Globus pallidus (tissue), 1 donor: ENCODE measurements at places on chromosomes 12 and 14.

DNA sequence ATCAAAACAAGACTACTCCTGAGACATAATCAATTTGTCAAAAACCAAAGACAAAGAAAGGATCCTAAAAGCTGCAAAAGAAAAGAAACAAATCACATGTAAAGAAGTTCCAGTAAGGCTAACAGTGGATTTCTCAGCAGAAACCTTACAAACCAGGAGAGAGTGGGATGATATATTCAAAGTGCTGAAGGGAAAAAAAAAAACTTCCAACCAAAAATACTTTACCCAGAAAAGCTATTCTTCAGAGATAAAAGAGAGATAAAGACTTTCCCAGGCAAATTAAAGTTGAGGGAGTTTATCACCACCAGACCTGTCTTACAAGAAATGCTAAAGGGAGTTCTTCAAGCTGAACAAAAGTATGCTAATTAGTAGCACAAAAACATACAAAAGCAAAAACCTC is 91.9 kb upstream of the PPP2R5C start:
- DNase-seq: no peak

DNA sequence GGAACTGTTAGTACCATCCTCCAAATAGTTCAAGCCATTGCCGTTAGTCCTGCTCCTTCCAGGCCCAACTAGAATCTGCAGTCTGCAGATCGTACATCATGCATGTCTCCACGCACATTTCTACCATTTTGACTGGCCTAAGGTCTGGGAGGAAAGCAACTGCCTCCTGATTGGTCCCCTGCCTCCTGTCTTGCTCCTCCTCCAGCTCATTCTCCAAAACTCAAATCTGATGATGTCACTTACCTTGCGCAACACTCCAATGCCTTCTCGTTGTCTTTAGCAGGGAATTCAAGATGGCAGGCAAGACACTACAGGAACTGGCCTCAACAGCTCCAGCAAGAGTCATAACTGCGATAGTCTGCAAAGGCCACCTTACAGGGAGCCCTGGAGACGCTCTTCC is 9.7 kb upstream of the HCAR1 start:
- no peak for DNase-seq

- no peak for DNase-seq
Measured at GRCh38 chr12:132277374-132277941, 51.9 kb downstream of the GALNT9 start.

GRCh38 chr12:74449872-74450271 is 87.8 kb upstream of the ATXN7L3B start:
- no peak for DNase-seq

GRCh38 chr12:46237371-46238045 is 31.3 kb downstream of the SLC38A1 start:
- DNase-seq: no peak

DNA sequence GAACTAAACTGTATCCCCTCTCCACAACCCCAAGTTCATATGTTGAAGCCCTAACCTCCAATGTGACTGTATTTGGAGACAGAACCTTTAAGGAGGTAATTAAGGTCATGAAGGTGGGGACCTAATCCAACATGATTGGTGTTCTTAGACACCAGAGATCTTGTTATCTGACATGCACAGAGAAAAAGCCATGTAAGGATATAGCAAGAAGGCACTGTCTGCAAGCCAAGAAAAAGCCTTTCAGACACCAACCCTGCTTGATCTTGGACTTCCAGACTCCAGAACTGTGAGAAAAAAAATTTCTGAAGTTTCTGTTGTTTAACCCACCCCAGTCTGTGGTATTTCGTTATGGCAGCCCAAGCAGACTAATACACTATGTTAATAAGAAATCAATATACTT is 62.2 kb upstream of the CFL2 start:
- DNase-seq: no peak

DNA sequence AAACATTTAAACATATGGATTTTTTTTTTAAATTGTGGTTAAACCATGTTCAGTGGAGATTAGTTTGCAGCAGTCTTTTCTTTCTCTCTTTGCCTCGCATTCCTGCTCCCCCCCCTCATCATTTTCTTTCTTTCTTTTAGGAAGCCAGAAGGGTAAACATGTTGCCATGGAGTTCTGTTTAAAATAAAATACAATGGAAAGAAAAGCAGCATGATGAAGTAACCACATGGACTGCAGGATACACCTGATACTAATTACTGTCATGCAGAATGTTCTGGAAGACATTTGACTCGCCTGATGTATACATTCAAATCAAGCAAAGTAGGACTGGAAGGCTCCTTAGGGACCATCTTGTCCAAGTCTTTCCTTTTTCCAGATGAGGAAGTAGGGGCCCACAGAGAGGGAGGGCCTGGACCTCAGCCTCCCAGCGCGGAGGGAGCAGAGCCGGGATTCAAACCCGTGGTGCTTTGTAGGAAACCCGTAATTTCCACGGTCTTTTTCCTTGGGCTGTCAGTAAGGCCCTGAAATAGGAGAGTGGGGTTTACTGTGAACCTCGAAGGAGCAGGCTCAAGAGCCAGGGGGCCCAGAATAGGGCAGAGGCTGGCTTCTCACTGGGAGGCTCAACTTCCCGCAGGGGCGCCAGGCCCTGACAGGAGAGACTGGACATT is 2.4 kb upstream of the MEG3 start:
- DNase-seq: no peak

DNA sequence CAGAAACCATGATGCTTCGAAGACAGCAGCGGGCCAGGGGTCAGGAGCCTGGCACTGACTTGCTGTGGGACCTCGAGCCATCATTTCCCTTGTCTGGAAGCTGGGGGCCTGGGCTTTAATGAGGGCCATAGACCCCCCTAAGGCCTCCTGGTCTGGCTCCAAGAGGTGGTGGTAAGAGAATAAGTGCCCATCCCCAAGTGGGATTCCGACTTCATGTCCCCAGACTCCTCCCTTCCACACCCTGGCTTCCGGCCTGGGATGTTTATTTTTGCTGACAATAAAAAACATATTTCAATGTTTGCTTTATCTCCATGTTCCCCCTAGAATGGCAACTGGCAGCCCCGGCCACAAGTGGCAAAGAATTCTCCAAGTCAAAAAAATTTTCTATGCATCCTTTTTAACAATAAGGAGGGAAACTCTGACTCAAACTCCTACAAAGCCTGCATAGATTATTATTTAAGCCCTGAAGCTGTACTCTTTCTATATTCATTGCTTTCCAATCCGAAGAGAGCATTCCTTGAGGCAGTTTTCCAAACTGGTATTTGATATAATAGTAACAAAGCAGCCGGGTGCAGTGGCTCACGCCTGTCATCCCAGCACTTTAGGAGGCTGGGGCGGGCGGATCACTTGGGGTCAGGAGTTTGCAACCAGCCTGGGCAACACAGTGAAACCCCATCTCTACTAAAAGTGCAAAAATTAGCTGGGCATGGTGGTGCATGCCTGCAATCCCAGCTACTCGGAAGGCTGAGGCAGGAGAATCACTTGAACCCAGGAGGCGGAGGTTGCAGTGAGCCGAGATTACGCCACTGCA is 84.0 kb downstream of the ITPK1 start:
- DNase-seq: no peak

GRCh38 chr12:66725031-66725430 is 46.2 kb upstream of the GRIP1 start:
- DNase-seq: no peak

DNA sequence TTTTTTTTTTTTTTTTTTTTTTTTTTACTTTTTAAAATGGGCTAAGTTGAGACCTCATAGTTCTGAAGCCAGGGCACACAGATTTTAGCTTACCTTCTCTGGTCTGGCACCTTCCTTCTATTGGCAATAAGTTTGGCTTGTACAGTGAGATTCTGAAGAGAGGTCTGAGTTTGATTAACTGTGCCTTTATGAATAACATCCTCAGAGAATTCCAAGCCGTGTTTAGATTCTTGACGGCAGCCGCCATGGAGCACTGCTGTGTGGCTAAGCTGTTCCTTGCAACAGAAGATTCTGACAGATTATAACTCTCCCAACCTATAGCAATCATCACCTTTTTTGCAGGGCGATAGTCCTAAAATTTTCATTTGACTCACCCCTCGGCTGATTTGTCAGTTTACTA is 354.9 kb upstream of the FAR2 start:
- no peak for DNase-seq

DNA sequence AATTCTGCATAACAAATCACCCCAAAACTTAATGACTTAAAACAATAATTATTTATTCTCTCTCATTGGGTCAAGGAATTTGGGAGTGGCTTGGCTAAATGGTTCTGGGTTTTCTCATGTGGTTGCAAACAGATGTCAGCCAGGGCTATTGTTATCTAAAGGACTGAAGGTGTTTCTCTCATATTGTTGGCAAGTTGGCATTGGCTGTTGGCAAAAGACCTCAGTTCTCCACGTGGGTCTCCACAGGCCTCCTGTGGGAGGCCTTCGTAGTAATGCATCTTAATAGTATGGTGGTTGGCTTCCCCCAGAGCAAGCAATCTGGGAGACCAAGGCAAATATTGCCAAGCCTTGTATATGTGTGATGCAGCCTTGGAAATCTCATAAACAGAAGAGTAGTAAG is 14.4 kb downstream of the GALNT16 start:
- no peak for DNase-seq

DNA sequence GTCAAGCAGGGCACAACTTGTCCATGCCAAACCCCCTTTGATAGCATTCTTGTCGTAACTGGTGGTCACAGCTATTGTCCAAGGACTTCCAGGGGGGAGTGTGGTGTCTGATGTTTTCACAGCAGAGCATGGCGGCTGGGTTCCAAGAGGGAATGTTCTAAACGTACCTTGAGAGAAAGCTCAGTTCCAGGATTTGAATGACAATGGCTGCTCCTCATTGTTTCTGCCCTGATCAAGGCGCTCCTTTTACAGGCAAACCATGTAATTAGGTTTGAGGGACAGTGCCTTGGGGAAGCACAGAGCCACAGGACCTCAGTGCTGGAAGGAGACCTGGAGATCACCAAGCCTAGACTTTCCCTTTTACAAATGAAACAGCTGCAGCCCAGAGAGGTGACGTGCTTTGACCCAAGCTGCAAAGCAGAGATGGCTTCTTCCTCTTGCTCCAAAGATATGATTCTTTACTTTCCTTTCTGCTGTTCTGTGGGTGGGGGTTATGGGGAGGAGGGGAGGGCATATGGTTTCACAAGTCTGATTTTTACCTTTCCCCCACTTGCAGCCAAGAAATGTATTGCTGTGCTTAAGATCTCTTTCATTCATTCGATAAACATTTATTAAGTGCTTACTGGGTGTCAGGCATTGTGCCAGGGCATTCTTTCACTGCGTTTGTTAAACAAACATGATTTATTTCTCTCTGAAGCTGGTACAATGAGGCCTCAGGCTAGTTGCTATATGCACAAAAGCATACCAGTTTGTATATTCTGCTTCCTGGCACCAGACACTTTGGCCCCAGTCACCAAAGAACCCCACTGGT is 172.8 kb downstream of the KTN1 start:
- DNase-seq: no peak

DNA sequence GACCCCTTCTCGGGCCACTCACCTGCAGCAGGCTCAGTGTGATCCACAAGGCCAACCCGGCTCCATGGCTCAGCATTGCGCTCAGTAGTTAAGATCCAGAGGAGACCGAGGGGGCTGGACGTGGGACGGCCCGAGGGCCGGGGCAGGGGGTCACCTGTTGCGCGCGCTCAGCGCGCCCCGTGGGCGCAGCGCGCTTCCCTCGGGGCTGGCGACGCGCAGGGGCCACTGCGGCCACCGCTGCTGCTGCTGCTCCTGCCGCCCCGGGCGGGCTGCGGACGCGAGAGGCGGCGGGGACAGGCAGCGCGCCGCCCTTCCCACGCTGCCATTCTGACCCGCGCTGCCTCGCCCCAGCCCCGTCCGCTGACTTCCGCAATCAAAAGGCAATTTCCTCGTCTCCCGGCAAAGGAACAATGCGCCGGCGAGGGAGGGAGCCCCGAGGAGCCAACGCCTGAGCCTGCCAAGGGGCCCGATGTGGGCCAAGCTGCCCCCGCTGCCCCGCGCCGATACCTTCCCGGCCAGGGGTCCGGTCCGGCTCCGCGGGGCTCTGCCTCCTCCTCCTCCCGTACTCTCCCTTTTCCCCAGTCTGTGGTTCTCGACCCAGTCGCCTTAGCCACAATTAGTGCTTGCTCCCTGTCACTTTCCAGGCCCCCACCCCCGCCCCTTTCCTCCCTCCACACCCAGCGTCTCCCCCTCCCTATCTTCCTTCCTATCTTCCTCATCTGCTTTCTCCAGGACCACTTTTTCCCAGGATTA is 27.3 kb downstream of the PTPRB start:
- no peak for DNase-seq

GRCh38 chr12:115060477-115061168 is 376.6 kb upstream of the TBX3 start:
- DNase-seq: no peak

GRCh38 chr14:55585854-55586253 is 5.8 kb downstream of the KTN1 start:
- DNase-seq: no peak

GRCh38 chr12:110015132-110015531 is 15.9 kb downstream of the ANKRD13A start:
- no peak for DNase-seq

- no peak for DNase-seq
Measured at GRCh38 chr14:42319996-42320395, 713.3 kb downstream of the LRFN5 start.

GRCh38 chr14:89624500-89625156 is 207.6 kb upstream of the FOXN3 start:
- peak; percentile 39 for DNase-seq

- DNase-seq: no peak
Measured at GRCh38 chr12:2429032-2429431, 365.7 kb upstream of the FKBP4 start.

DNA sequence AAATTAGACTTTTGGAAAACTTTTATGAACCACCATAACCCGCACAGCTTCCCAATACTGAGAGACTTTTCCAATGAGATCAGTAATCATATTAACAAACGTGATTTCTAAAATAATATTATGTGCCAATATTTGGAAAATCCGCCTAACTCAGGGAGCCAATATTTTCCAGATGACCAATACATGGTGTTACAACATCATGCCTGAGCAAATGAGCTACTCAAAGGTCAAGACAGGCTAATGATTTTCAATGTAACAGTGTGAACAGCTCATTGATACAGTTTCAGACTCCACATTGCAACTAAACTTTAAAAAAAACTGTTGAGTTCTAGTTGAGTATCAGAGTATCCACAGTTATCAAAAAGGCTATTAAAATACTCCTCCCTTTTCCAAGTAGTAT is 46.8 kb downstream of the RNF34 start:
- DNase-seq: no peak

GRCh38 chr12:112851024-112851777 is 55.6 kb upstream of the OAS1 start:
- DNase-seq: no peak

GRCh38 chr12:27548301-27549199 is 24.5 kb downstream of the PPFIBP1 start:
- DNase-seq: no peak

GRCh38 chr12:16300122-16300521 is 22.6 kb upstream of the SLC15A5 start:
- no peak for DNase-seq
